ENCODE measurements at places on chromosomes 6 and 20. TPM values are rescaled to one million over a fixed set of nuclear protein-coding genes. Genes with fewer than 3 reads are reported as not detected.

Gene ACSS2
- 36.5 TPM for total RNA-seq

Gene SLPI
- not detected for total RNA-seq

- DNase-seq, result peak; percentile 55
Observed at GRCh38 chr20:36856691-36857635, 19.0 kb upstream of the TLDC2 start.

DNA sequence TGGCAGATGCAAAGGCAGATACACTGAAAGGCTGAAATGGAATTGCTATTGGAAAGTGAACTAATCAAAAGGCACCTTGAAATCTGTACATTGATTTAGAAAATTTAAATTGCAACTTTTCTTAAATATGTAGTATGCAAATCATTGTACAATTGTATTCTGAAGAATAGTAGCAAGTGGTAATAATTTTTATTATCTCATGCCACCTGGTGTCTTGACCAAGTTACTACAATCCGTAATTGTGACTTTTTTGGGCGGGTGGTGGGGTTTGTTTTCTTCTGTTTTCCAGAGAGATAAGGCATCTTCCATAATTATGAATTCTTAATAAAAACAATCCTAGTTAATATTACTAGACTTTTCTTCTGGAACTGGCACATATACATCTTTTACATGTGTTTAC, 12.5 kb upstream of the BCKDHB start:
- no peak for DNase-seq

GRCh38 chr6:68635706-68636513, 828 bp downstream of the ADGRB3 start:
- no peak for DNase-seq

Gene KIF25
- total RNA-seq, result not detected

GRCh38 chr6:26205625-26206574, 118.7 kb downstream of the HFE start:
- no peak for DNase-seq

GRCh38 chr6:10219510-10219909, 195.4 kb downstream of the TFAP2A start:
- no peak for DNase-seq
